ENCODE measurements at places on chromosomes 12 and 14. TPM values are rescaled to one million over a fixed set of nuclear protein-coding genes. Genes with fewer than 3 reads are reported as not detected.

- no peak for DNase-seq
Observed at GRCh38 chr12:64457032-64457431, 5.1 kb downstream of the TBK1 start.

DNA sequence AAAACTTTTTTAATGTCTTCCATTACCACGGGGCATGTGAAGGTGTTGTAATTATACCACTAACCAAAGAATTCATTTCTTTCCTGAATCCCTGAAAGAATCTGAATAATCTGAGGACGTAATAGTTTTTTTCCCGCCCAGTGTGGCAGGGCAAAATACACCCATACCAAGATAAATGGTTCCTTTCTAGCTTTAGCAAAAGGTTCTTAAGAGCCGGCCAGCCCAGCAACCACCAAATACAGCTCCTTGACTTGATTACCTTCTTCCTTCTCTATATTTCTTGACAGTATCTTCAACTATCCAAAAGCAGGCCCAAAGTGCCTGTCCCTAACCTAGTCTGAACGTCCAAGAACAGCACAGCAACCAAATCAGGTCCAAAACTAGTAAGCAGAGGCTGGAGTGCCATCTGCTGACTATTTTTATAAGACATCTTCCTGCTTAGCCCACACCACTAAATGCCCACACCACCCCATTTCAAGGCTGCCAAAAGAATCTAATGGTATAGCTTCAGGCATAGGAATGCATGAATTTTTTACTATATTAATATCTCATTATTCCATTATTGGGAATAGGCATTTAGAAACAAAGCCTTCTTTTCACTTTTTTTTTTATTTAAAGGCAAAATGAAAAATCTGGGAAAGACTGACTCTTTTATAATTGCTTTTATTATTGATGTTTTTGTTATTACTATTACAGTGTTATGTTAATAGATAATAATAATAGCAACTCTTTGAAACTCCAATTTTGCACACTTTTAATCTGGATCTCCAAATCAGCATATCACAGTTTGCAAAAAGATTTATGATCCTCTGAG, 524.4 kb downstream of the MED13L start:
- DNase-seq, result peak; percentile 73

GRCh38 chr12:107053709-107054108, 39.6 kb downstream of the CRY1 start:
- DNase-seq, result no peak

Gene AMDHD1
- not detected for polyA plus RNA-seq

All from muscle of arm (tissue), 14 donors.